T47D (cell line): ENCODE measurements at places on chromosomes 16 and 17.

GRCh38 chr17:17819111-17819510 is 17.7 kb downstream of the SREBF1 start:
- no peak for DNase-seq

- DNase-seq = peak; percentile 64
Observed at GRCh38 chr16:48053418-48053745, 102.4 kb downstream of the ABCC12 start.

DNA sequence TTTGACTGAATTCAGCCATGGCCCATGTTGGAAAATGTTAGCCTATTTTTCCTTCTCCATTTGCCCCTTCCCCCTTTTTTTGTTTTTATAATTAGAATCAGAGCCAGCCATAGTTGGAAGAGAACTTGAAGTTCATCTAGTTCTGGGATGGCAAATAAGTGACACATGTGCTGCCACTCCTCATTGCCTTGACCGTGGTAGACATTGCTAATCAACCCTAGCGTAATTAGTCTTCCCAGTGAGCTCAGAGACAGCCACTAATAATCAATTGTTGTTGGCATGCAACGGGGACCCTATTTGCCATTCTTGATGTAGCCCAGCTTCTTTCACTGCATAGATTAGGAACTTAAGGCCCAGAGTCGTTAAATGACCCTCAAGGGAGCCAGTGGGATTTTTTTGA is 16.6 kb downstream of the CMIP start:
- no peak for DNase-seq

DNA sequence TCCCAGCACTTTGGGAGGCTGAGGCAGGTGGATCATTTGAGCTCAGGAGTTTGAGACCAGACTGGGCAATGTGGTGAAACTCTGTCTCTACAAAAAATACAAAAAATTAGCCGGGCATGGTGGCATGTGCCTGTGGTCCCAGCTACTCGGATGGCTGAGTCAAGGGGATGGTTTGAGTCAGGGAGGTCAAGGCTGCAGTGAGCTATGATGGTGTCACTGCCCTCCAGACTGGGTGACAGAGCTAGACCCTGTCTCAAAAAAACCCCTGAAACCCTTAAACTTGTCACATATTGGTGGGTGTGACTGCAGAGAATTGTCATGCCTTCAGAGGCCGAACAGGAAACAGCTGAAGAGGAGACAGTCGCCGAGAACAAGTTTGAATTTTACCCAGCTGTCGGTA is 13.4 kb downstream of the RPTOR start:
- no peak for DNase-seq

- DNase-seq = no peak
Observed at GRCh38 chr16:27611340-27611739, 61.4 kb downstream of the KATNIP start.

- DNase-seq = no peak
Observed at GRCh38 chr16:2208308-2208707, 2.4 kb downstream of the BRICD5 start.

- peak; percentile 63 for DNase-seq
Observed at GRCh38 chr16:23351360-23351759, 49.3 kb downstream of the SCNN1B start.

DNA sequence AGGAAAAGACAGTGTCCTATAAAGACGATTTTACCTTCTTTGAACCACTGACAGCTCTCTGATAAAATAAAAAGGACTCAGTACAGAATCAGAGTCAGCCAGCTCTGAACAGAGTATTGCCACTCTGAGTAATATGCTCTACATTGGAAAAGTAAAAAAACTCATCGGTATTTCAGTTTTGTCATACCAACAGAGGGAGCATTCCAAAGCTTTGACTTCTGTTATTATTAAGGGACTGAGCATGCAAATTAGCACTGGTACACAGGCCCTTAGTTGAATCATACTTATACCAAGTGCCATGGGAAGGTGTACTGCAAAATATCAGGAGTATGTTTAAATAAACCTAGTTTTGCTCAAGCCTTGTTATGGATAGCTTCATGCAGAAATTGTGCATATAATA is 509.0 kb upstream of the KIF2B start:
- no peak for DNase-seq

GRCh38 chr17:27446569-27447301 is 9.5 kb upstream of the KSR1 start:
- DNase-seq = no peak

DNA sequence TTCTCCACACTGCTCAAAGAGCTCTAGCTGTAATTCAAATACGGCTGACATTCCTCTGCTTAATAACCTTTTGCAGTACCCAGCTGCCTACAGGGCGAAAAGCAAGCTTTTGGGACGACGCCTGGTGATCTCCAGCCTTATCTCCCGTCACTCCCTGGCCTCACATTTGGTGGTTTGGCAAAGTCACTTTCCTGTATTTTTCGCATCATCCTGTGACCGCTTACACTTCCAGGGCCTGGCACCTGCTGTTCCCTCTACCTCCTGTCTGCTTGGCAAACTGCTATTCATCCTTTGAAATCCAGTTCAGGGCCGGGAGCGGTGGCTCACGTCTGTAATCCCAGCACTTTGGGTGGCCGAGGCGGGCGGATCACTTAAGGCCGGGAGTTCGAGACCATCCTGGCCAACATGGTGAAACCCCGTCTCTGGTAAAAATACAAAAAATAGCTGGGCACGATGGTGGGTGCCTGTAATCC is 2.7 kb upstream of the BHLHA9 start:
- DNase-seq = no peak

DNA sequence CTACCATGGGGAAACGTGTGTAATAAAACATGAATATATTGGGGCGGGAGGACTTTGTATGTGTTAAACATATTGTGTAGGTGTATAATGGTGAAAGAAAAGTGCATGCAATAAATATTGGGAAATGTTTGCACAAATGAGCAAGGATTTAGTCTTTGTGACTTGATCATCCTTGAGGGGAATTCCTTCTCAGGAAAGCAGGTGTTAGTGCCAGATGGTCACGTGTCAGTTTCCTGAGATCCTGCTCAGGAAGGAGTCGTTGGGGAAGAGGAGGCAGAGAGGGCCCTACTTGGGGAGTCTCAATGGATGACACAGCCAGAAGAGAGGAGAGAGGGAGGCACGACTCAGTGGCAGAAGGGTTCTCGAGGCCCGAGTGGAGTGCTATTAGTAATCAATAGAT is 53.2 kb downstream of the MSI2 start:
- peak; percentile 67 for DNase-seq

- no peak for DNase-seq
Observed at GRCh38 chr16:87363771-87364455, 19.7 kb downstream of the FBXO31 start.

DNA sequence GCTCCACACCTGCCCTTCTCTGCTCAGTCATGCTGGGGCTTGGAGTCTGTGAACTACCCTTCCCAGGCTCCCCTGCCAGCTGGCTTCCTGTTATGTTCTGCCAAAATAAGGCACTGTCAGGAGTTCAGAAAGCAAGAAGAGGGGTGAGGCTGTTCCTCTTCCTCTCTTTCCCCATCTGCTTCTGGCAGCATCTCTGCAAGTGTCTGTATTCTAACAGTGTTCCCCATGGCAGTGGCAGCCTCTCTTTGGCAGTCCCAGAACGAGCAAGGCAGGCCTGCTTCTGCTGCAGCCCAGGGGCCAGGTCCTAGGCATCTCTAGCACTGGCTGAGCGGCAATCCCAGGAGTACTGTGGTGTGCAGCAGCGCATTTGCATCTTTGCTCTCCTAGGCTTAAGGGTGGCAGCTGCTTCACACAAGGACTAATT is 219.1 kb downstream of the STX8 start:
- no peak for DNase-seq

DNA sequence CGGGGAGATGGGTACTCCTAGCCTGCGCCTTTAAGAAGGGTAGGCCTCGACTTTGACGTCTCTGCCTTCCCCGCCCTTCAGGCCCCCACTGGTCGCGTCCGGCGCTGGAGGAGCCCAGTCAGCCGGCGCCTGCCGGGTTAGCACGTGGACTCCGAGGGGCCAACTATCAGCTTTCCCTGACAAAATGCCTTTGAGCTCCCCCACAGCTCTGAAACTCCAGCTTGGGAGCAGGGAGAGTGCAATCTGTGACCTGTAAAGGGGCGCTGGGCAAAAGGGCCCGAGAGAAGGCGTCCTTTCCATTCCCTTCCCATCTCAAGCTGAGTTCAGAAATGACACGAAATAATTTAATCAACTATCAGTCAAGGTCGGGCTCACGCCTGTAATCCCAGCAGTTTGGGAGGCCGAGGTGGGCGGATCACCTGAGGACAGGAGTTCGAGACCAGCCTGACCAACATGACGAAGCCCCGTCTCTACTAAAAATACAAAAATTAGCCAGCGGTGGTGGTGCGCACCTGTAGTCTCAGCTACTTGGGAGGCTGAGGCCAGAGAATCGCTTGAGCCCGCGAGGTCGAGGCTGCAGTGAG is 2.3 kb upstream of the SLC25A39 start:
- peak; percentile 99 for DNase-seq

- no peak for DNase-seq
Observed at GRCh38 chr16:27199736-27200135, 3.6 kb upstream of the KDM8 start.

GRCh38 chr17:17120294-17120693 is 78.0 kb downstream of the MPRIP start:
- no peak for DNase-seq

DNA sequence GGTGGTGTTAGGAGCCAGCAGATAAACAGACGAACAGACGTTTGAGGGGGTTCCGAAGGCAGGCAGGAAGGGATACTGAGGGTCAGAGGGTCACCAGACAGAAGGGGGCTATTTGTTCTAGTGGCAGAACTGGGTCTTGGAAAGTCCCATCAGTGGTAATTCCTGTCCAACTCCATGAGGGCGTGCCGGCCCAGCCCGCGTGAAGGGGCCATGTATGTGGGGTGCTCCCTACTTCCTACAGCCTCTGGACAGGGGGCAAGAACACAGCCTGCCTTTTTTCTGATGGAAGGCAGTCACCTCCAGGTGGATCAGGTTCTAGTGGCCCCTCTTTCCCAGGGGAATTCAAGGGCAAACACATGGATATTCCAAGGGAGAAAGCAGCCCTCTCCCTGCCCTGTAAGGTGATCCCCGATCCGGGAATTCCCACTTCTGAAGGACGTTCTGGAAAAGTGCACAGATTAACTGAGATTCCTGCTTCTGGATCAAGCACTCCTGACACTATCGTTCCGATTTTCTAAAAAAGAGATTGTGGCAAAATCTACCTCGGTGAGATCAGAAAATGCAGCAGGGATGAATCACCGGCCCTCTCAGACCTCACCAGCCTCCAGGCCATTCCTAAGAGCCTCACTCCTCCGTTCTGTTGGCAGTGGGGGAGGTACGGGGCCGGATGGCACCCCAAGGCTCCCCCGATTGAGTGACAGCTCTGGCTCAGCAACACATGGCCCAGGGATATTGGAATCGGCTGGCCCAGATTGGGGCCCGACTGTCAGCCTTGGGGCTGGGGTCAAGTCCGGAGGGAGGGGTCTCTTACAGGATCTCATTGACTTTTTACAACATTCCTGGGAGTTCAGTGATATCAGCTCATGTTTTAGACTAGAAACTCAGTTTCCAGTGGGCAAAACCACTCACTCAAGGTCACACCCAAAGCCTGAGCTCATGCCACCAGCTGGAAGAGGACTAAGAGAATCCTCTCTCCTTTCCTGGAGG is 12.4 kb downstream of the STX1B start:
- no peak for DNase-seq
